ENCODE measurements at places on chromosomes 6 and 20.
A peak's percentile ranks its signal among the peaks of the same experiment; 100 is the strongest.

DNA sequence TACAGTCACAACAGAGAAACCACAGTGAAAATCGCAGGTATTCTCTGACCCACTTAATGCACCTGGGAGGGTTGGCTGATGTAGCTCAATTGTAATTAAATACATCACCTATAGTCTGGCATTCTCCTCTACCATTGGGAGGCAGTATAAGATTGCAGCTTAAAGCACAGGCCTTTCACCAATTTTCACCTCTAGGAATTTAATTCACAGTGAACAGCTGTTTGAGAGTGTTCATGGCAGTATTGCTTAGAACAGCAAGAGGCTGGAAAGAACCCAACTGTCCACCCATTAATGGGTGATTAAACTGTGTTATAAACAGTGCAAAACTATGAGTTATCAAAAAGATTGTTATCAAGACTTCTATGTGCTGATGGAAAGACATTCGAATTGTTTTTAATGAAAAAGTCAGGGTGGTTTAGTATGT lies 2.0 kb downstream of the EDEM2 start:
- DNase-seq = peak; percentile 40

GRCh38 chr6:29294499-29294914 lies 7.0 kb upstream of the OR14J1 start:
- DNase-seq = no peak

DNA sequence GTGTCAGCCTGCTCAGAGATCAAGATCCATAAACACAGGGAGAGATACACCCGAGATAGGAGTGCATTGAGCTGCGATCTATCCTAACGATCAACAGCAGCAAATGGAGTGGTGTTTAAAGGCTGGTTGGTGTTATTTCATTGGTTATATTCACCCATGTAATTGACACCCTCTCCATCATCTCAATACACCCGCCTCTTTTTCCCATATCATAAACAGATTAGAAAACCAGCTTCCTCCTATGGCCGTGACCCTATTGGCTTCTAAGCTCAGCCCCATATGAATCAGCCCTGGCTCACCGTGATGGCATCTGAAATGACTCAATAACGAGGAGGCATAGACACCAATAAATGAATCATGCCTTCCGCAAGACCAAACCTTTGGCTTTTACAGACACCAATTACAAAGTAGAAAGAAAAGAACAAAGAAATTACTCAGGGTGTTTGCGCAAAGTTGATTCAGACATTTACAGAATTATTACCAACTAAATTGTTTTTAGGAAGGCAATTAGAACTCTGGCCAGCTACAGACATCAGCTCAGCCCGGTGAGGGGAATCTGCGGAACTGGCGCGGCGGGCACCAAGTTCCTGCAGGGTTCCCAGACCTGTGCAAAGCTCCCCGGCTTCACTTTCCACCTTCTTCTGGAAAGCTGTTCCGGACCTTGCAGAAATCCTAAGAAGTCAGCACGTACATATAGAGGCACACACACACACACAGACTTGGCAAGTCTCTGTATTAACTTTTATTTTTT lies 11.5 kb downstream of the PMEPA1 start:
- no peak for DNase-seq

DNA sequence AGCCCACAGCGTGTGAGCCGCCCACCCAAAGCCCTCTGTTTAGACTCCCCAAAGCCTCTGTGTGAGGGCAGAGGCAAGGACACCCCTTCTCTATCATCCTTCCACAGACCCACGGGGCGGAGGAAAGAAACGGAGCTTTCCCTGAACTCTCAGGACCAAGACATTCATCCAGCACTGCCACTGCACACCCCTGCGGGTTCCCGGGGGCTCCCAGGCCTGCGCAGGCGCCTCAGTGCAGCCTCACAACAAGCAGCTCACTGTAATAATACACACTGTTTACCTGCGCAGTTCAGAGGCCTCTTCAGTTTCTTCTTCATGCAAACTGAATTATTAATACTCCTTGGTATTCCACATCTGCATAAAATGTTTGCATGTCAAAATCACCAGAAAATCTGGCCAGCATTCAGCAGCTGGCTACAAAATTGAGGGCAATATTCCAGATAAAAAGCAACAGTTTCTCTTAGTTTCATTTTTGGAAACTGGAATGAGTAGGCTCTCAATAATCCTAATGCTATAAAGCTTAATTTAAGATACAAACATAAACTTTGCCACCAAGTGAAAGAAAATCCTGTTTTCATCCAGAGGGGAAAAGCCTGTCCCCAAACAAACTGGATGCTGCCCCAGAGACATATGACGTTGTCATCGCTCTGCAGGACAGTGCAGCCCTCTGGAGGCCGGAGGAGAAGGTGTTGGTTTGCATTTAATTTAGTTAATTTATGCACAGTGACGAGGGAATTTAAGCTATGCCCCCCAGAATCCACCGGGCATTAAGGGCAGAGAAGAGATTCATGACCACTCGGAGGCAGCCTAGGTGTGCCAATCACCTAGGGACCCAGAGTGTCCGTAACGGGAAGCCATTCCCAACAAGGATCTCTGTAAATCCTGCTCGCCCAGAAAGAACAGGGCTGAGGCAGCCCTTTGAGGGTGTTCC lies 45.3 kb downstream of the NINL start:
- no peak for DNase-seq

- DNase-seq = no peak
These were observed 75.7 kb downstream of the SYNJ2 start for GRCh38 chr6:158057213-158057987.

Measured in GM12891 (cell line).